ENCODE measurements at places on chromosomes 3 and 15.

- DNase-seq: no peak
These were observed 86.5 kb upstream of the FAM98B start for GRCh38 chr15:38367476-38367875.

GRCh38 chr3:112097378-112097777 lies 11.2 kb downstream of the C3orf52 start:
- peak; percentile 99 for DNase-seq

DNA sequence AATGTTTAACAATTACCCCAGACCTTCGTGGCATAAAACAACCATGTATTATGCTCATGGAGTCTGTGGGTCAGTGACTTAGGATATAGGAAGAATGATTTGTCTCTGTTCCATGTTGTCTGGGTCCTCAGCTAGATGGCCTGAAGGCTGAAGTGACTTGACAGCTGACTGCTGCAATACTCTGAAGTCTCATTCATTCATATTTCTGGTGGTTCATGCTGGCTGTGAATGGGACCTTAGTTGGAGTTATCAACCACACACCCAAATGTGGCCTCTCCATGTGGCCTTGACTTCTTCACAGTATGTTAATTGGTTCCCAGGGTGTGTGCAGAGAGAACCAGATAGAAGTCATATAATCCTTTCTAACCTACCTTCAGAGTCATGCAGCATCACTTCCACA lies 145.1 kb upstream of the BFSP2 start:
- DNase-seq: no peak

DNA sequence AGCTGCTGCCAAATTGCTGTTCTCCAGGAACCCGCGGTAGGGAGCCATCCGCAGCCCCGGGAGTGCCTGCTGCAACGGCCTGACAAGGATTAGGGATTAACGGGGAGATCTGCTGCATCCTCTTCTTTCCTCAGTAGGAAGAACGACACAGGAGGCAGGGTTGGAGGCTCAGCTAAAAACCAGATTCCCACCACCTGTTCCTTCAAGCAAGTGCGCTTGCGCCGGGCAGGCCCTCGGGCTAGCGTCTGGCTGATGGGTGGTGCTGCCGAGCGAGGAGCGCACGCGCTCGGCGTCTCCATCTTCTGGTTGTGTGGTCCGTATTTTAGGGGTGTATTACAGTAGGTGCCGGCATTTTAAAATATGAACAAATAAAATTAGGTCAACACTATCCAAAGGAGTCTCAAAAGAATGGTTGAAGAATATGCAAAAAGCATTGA lies 25.4 kb upstream of the SLC25A26 start:
- peak; percentile 38 for DNase-seq

- DNase-seq: no peak
These were observed 53.7 kb upstream of the MEF2A start for GRCh38 chr15:99511866-99512661.

DNA sequence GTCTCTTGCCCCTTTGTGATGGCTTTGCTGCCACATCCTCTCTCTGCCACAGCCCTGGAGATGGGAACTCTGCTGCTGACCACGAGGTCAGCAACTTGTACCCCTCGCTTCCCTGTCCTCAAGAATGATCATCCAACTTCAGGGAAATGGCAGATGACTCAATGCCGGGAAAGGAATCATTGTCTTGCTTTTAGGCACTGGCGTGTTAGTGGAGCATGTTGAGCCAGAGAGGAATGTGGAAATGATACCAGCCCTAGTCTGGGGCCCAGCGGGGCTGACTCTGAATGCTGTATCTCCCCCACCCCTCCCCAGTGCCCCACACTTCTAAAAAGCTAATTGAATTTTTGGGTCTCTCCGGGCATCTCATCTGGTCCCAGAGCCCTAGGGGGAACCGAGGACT lies 184.9 kb upstream of the BHLHE40 start:
- no peak for DNase-seq

DNA sequence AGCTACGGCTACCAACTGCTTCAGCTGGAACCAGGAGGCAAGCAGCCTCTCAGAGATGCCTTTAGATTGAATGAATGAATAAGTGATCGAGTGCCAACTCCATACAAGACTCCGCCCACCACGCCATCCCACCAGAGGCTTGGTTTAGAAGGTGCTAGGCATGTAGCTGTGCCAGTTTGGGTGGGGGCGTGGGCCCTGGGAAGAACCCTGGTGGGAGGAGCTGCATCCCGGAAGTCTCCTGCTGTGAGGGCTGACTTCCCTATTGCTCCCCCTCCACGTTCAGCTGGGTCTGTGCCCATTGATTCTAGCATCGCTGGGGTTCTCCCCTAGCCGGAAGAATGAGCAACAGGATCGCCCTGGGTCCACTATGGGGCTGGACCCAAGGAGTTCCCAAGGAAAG lies 20.9 kb downstream of the LINGO1 start:
- DNase-seq: no peak
